ENCODE measurements at places on chromosomes 3 and 15.

- no peak for DNase-seq
These were observed 10.6 kb upstream of the PRKCI start for GRCh38 chr3:170211668-170212067.

DNA sequence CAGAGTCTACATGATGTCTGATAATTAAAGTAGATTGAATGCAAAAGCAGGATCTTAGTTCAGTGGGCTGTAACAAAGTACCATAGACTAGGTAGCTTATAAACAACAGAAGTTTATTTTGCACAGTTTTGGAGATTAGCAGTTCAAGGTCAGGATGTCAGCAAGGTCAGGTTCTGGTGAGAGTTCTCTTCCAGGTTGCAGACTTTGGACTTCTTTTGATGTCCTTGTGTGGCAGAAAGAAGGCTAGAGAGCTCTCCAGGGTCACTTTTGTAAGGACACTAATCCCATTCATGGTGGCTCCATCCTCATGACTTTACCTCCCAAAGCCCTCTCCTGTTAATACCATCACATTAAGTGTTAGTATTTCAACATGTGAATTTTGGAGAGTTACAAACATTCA lies 12.1 kb downstream of the FYTTD1 start:
- DNase-seq = no peak

- no peak for DNase-seq
These were observed 36.7 kb upstream of the CP start for GRCh38 chr3:149258298-149258697.

- DNase-seq = no peak
These were observed 292.1 kb downstream of the SATB1 start for GRCh38 chr3:18132991-18133390.

- no peak for DNase-seq
These were observed 80.3 kb upstream of the PRTG start for GRCh38 chr15:55823191-55823670.

DNA sequence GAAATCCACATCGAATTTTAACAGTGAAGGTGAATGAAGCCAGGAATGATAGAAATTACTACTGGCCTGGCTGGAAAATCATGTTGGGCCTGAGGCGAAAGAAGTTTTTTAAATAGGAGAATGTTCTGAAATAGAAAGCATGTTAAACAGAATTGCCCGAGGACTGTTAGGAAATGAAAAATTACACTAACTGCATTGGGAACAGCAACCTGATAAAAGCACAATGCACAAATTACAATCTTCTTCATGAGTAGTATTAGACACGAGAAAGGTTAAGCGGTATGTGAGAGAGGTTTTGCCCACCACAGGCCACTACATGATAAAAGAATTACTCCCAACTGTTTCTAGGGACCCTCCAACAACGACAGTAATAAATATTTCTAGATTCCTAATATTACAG lies 18.9 kb downstream of the GBE1 start:
- DNase-seq = no peak

DNA sequence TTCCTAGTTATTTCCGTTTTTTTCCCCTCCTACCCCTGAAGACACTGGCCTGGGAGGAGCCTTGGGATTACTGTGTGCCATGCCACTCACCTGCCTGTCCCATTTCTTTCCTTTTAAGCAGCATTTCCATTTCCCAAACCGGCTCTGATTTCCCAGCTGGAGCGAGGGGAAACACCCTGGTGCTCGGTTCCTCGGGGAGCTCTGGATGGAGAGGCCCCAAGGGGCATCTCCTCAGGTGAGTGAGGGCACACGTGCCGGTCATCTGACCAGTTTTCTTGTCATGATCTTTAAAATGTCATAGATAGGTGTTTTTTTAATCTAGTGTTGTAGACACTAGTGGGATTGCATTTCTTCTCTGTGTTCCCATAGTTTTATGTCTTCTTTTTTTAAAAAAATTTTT lies 2.7 kb downstream of the ZNF662 start:
- DNase-seq = no peak

DNA sequence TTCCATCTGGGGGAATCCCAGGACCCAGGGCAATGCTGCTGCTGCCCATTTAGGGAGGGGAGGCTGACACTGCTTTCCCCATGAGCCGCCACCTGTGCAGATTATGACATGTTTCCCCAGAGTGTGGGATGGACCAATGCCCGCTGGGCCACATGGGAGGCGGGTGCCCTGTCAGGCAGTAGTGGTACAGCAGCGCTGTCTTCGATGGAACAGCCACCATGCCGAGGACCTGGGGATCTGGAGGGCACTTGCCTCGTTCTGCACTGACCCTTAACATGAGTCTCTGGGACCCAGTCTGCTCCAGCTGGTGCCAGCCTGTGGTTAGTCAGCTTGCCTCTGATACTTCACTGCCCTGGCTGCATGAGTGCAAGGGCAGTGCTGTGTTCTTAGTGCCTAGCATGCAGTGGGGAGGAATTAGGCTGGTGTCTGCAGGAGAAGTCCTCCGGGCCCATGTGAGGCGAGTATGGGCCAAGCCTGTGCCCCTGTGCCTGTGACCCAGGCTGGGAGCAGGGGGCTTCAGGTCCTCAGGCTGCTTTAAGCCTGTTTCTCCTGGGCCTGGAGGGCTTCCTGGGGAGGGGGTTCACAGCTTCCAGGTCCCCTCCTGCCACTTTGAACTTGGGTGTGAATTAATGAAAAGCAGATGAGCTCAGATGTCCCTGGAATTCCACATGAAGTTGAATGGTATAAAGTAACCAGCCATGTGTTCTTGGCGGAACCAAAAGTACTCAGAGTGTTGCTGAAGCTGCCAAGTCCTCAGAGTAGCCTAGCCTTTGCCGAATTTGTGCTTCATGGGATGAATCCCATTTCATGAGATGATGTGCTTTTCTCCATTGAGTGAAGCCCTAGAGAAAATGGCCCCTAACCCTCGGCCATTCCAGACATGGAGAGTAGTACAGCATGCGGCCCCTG lies 22.9 kb downstream of the KLF13 start:
- DNase-seq = no peak

DNA sequence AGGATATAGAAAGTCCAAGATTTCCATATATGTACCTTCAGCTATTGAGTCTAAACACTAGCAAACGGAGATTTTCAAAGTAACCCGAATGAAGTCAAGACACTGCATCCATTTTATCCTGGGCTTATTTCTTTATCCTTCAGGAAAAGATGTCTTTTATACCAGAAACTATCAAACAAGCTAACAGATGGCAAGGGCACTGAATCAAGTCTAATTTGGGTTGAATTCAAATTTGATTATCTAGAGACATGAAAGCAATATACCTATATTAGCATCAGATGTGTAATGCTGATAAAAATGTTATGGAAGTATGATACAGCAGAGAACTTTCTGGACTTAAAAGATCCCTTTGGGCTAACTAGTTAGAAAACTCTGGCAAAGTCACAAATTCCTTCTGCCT lies 138.3 kb upstream of the TSPAN3 start:
- DNase-seq = no peak

Measured in activated naive CD4-positive, alpha-beta T cell (primary cell).